ENCODE measurements at places on chromosomes 4 and X.

- no peak for DNase-seq
These were observed 511.0 kb upstream of the ATOH1 start for GRCh38 chr4:93317561-93317960.

- peak; percentile 48 for DNase-seq
These were observed 203.3 kb downstream of the OR13H1 start for GRCh38 chrX:131747173-131747572.

DNA sequence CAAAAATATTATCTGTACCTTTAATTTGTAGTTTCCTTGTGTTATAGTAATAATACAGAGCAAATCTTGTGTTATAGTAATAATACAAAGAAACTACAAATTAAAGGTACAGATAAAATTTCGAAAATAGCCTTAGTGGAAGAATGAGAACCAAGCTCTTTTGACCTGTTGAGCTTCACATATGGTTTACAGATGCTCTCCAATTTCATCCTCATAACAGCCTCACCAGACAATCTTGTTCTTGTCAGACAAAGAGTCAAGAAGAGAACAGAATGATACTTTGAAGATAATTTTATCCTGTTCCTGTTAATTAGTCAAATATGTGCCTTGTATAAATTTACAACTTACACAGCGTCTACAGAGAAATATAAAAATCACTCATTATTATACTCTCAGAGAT lies 12.8 kb downstream of the ATXN3L start:
- DNase-seq, result no peak

GRCh38 chr4:147480891-147481576 lies at the start of gene EDNRA:
Gene EDNRA, plus strand, starts transcription at chr4:147481097. Its CDS starts 4,585 bp downstream, at chr4:147485682.
- peak; percentile 77 for DNase-seq

- no peak for DNase-seq
These were observed 103.6 kb upstream of the BMP3 start for GRCh38 chr4:80926891-80927290.
